ENCODE measurements at places on chromosomes 1 and 21.

- peak; percentile 40 for DNase-seq
Measured at GRCh38 chr1:221069178-221069903, 190.1 kb downstream of the HLX start.

- DNase-seq: no peak
Measured at GRCh38 chr1:201506092-201506491, 831 bp downstream of the CSRP1 start.

DNA sequence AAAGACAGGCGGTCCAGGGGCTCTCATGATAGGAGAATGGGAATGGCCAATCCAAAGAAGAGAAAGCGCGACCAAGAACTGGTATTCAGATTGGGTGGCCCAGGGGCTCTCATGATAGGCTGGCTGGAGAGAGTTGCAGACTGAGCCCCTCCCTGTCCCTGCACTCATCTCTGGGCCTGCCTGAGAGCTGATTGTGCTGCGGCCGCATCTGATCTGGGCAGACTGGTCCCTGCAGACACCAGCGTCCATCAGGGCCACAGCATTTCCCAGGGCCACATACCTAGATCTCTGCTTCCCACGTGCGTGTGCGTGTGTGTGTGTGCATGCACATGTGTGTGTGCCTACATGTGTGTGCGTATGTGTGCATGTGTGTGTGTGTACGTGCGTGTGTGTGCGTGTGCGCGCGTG is 30.4 kb upstream of the MAN1C1 start:
- no peak for DNase-seq

- no peak for DNase-seq
Measured at GRCh38 chr1:58841455-58841854, 57.6 kb upstream of the JUN start.

DNA sequence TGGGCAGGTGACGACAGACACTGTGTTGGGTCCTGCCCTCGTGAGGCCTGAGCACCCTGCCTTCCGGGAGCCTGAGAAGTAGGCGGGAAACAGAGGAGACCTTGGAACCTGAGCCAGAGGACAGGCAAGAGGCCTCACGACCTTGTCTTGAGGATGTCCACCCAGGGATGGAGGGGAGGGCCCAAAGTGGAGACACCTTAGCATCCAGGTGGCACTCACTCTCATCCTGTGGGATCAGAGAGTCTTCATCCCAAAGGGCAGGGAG is 347.2 kb downstream of the NPHP4 start:
- DNase-seq: no peak

- DNase-seq: no peak
Measured at GRCh38 chr1:172489847-172490246, 43.1 kb upstream of the SUCO start.

GRCh38 chr21:17512253-17513213 is at the start of gene CXADR:
TSS of gene CXADR (plus strand) at chr21:17513043. CDS start at chr21:17513130, 87 bp downstream.
- peak; percentile 86 for DNase-seq

GRCh38 chr21:39483917-39484316 is 32.1 kb downstream of the SH3BGR start:
- DNase-seq: no peak

DNA sequence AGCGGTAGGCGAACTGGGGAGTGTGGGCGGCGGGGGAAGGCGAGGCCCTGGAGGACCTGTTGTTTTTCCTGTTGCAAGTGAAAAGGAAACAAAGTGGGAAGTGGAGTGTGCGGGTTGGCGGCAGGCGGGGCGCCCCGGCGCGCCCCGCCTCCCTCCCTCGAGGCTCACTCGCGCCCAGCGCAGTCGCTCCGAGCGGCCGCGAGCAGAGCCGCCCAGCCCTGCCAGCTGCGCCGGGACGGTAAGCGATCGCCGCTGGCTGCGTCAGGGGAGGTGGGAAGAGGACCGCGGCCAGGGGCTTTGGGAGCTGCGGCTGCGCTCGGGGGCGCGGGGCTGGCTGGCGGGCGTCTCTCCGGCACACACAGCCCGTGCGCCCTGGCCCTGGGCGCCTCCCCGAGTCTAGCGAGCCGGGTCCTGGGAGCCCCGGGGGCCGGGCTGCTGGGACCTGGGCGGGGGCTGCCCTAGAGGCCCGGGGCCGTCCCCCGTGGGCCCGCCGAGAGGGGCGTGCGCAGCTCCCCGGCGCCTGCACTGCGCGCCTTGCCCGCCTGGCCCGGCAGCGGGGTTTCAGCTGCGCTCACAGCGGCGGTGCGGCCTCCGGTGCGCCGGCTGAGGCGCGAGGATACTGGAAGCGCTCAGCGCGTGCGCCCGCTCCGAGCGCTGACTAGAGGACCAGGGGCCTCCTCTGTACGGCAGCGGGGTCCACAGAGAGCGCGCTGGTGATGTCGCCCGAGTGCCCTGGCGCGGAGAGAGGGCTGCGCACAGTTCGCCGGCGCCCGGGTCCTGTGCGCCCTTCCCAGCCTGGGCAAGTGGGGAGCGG is at the start of gene PIK3CD:
Gene PIK3CD, plus strand, starts transcription at position 167 of the 814 bp plus-strand sequence. CDS start 58,725 bp downstream, outside the sequence.
- peak; percentile 67 for DNase-seq

DNA sequence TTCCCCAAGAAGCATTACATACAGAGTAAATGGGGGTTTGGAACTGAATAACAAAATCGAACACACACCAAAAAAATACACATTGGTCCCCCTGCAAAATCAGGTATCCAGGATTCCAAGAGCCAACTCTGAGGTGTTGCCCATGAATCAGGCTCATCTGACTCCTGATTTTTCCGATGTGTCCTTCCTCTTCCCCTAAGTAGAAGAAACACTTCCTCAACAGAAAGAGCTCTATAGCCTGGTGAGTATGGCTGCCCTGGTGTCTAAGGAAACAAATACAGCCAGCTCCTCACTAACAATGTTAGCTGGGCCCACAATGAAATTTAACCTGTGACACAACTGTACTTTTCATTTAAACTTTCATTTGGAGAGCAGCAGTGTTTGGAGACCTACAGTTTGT is 33.6 kb downstream of the ERI3 start:
- no peak for DNase-seq

DNA sequence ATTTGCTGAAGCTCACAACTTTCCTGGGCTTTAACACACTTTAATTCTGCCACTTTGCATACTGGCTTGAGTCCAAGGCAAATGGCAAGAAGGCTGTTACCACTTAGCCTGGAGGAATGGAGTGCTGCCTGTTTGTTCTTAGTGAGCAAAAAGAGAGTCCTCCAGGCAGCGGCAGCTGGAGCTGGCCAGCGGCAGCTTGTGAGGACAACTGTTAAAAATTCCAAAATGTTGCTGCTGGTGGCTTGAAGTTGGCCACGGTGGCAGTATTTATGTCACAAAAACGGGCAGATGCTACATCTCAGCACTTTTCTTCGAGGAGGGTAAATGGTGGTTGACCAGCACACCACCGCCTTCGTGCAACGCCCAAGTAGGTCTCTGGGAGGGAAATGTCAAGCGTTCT is 27.3 kb downstream of the STPG1 start:
- no peak for DNase-seq

GRCh38 chr1:180117764-180118116 is 36.9 kb upstream of the QSOX1 start:
- no peak for DNase-seq

- DNase-seq: no peak
Measured at GRCh38 chr1:7538033-7538432, 233.1 kb upstream of the VAMP3 start.

DNA sequence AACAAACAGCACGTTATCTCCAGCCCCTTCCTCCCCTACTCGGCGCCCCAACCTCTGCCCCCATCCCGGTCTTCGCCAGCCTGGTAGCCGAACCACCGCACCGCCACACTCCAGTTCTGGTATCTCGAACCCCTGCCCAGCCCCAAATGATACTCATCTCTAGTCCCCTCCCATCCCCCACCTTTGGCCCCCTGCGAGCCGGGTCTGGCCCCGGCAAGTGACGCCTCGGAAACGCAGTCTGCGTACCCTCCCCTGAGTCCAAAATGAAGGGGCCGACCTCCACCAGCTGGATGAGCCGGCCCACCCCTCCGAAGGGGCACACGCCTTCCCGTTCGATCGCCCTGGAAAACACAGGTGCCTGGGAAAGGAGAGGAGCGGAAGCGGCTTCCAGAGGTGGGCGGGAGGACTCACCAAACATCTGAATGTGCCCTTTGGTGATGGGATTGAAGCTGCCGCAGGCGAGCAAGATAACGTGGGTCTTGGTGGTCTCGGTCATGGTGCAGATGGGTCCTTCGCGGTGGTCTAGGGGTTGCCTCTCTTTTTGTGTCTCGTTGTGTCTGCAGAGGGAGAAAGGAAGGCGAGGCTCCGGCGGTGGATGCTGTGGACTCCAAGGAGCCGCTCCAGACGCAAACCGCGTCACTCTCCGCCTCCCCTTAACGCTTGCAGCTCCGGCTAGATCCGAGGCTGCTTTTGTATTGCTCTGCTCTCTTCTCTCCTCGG is at the start of gene NMNAT2:
Gene NMNAT2, minus strand, starts transcription at position 609 of the 720 bp plus-strand sequence. Its CDS starts 113 bp downstream, at position 496.
- DNase-seq: no peak

GRCh38 chr1:68558321-68559026 is 61.6 kb upstream of the DEPDC1 start:
- no peak for DNase-seq

- no peak for DNase-seq
Measured at GRCh38 chr1:77446841-77447555, 165.2 kb downstream of the AK5 start.

DNA sequence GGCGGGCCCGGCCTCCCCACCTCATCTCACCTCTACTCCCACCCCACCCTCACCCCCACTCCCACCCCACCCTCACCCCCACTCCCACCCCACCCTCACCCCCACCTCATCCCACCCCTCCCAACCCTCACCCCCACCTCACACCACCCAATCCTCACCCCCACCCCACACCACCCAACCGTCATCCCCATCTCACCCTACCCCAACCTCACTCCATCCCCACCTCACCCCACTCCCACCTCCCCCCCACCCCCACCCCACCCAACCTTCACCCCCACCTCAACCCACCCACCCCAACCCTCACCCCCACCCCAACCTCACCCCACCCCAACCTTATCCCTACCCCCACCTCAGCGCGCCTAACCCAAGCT is 13.4 kb downstream of the A3GALT2 start:
- no peak for DNase-seq

DNA sequence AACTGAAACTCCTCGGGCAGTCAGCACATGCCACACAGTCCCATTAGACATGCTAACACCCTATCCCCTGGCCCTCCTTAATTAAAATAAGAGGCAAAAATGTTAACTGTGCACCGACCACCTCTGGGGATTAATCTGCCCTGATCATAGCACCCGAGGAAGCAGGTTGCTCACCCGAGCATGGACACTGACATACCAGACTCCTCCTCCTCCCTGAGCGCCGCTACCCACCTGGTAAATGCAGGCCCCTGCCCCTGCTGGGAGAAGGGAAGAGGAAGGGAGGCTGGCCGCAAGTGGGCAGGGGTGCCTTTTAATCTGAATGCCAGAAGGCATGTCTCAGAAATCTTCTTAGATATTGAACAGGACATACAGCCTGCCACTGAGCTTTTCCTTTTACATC is 360.9 kb downstream of the RRAGC start:
- DNase-seq: no peak

- peak; percentile 86 for DNase-seq
Measured at GRCh38 chr1:151839457-151840403, at the start of gene C2CD4D. TSS of gene C2CD4D (minus strand) at chr1:151839820. CDS start at chr1:151838989, 831 bp downstream.

GRCh38 chr1:39928809-39929587 is 25.9 kb upstream of the MFSD2A start:
- DNase-seq: no peak

DNA sequence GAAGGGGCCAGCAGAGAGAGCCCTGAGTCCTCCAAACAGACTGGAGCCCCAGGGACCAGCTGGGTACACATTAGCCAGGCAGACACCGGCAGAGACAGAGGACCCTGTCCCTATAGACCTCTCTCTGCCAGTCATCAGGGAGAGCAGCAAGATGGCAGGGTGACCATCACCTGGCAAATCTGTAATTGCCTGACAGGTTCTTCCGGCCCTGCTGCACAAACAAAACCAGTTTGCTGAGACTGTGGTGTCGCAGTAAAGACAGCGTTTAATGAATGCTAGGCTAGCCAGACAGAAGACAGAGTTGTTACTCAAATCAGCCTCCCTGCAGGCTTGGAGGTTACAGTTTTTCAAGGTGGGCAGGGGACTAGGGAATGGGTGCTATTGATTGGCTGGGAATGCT is 618.9 kb downstream of the NPHP4 start:
- no peak for DNase-seq

GRCh38 chr1:63724375-63724899 is 49.4 kb upstream of the ROR1 start:
- no peak for DNase-seq

- no peak for DNase-seq
Measured at GRCh38 chr1:190124068-190124467, 353.6 kb downstream of the BRINP3 start.

DNA sequence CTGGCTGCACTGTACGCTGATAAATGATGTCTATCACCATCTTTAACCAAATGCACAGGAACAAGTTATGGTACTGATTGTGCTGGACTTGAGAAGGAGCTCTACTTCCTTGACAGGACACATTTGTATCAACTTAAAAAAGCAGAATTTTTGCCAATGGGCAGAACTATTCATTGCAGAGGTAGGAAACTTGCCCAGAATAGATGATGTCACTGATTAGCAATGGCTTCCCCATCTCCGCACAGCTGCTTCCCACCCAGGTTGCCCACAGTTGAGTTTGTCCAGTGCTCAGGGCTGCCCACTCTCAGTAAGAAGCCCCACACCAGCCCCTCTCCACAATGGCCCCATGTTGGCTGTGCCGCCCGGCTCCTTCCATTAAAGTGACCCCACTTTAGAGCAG is 33.4 kb downstream of the CAPN2 start:
- DNase-seq: no peak

DNA sequence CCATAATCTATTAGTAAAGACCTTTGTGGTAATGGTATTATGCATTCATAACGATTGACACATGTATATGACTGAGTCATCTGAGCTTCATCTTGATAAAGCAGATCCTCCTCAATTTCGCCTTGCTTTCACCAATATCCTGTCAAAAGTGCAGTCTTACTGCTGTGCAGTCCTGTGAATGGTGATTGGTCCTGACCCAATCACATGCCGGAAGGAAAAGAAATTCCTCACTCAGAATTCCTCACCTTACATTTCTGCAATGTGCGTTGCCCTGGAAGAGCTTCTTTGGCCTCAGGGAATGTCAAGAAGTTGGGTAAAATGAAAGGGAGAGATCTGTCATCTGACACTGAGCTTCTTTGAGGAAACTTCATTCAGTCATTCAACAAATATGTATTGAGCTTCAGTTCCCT is 121.0 kb upstream of the TSPAN2 start:
- DNase-seq: no peak

- no peak for DNase-seq
Measured at GRCh38 chr1:113701429-113701828, 57.9 kb downstream of the PHTF1 start.

GRCh38 chr1:207672522-207673130 is 27.7 kb downstream of the CR1L start:
- DNase-seq: peak; percentile 44

GRCh38 chr1:233738850-233739249 is 124.9 kb downstream of the KCNK1 start:
- no peak for DNase-seq

DNA sequence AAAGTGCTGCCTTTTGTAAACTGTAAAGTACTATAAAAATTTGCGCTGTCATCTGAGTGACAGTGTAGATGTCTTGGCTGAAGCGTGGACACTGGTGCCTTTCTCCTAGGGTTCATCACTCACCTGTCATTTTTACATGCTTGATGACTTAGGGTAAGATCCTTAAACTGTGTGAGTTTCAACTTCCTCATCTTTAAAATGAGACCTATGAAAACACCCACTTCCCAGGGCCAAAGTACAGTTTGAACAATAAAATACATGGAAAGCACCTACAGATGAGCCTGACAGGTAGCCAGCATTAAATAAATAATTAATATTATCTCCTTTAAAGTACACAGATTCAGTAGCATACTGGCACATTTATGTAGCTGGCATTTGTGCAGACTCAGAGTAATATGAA is 309.9 kb downstream of the CHRM3 start:
- no peak for DNase-seq
